Activated CD8-positive, alpha-beta T cell treated with anti-CD3 and anti-CD28 coated beads, Interleukin-2, amount 10 ng/mL, durations not matched to agents 7 days and 5 days (primary cell): ENCODE measurements at places on chromosomes 5 and 9. TPM values are rescaled to one million over a fixed set of nuclear protein-coding genes. Genes with fewer than 3 reads are reported as not detected.

GRCh38 chr9:8391566-8391965 lies 592.0 kb upstream of the DMAC1 start:
- H3K36me3 ChIP-seq: no peaks in the 10 kb centered on the region
- no peaks in the 10 kb centered on the region for H3K27me3 ChIP-seq
- no peak for DNase-seq
- no peak overlapping the region for H3K27ac ChIP-seq

DNA sequence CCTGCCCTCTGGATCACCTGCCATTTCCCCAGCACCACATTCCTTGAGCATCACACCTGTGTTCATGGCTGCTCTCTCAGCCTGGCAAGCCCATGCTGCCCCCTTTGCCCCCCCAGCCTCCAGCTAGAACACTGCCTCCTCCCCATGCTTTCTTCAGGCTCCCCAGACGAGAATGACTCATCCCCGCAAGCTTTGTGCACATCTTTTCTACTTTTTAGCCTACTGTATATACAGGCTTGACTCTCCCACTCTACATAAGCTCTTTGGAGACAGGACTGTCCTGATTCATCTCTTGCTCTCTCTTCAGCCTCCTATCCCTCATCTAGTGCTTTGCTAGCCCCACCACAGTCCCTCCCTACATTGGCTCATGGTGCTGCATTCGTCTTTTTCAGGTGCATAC lies 19.9 kb upstream of the GLIPR2 start:
- no peaks in the 10 kb centered on the region for H3K27me3 ChIP-seq
- peaks cover 2% of the 10 kb centered on the region for H3K36me3 ChIP-seq
- H3K27ac ChIP-seq: no peak overlapping the region
- no peak for DNase-seq
- H3K4me3 ChIP-seq: no peak overlapping the region
- H3K4me1 ChIP-seq: no peaks in the 10 kb centered on the region

DNA sequence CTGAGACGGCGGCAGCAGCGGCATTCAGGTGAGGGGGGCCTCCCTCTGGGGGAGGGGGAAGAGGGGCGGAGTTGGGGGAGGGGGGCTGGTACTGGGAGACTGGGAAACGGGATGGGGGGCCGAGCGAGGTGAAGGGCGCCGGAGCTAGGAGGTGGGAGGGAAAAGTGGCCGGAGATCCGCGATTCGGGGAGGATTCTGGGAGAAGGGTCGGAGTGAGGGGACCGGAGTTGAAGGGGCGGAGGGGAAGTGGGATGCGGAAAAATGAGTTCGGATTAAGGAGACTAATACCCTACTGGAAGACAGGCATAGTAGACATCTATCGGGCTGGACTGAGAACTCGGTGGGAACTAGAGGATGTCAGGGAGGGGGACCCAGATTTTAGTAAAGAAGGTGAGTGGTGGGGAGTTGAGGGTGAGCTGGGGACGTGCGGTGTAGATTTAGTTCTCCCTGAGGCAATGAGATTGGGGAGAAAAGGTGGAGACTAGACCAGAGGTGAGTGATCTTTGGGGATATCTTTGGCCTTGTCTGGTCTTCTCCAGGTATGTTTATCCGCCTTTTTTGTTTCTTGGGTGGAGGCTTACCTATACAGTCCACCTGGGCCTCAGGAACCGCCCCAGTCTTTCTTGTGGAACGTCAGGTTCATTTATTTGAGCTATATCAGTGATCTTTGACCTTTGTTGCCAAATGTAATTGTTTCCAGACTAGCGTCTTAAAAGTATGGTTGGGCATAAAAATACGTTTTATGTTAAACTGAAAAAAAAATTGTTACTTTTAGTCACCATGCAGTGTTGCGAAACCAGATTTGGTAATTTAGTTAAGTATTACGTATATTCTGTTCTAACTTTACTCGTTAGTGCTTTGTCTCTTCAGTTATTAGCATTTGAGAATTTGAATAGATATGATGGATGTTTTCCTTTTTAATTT lies 632 bp downstream of the UBAP1 start:
- H3K27me3 ChIP-seq: no peaks in the 10 kb centered on the region
- peaks cover 16% of the 10 kb centered on the region for H3K4me1 ChIP-seq
- H3K27ac ChIP-seq: peak overlapping the region; percentile 98
- H3K36me3 ChIP-seq: peaks cover 17% of the 10 kb centered on the region
- H3K4me3 ChIP-seq: peak overlapping the region; percentile 92

- peaks cover 47% of the 10 kb centered on the region for H3K36me3 ChIP-seq
- no peaks in the 10 kb centered on the region for H3K4me1 ChIP-seq
- no peak overlapping the region for H3K4me3 ChIP-seq
- no peak overlapping the region for H3K27ac ChIP-seq
Observed at GRCh38 chr9:137798901-137799629, 78.5 kb upstream of the CACNA1B start.

GRCh38 chr5:33927685-33928084 lies 8.5 kb upstream of the RXFP3 start:
- no peak overlapping the region for H3K27ac ChIP-seq
- no peaks in the 10 kb centered on the region for H3K4me1 ChIP-seq
- no peak overlapping the region for H3K4me3 ChIP-seq
- DNase-seq: no peak

DNA sequence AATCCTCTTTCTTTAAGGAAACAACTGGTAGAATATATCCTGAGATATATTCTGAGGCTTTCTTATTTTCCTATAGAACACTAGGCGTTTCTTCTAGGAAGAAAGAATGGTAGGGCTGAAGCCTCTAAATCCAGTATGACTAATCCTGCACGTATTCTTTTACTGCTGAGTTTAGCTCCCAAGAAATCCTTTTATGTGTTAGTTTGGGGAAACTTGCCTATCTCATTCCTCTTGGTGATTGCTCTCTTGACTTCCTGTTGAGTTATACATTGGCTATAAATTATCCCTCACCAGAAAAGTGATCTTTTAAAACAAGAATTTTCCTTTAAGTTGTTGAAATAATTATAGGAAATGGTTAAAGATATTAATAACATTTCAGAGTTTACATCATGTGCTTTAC lies 422.9 kb downstream of the TMEM161B start:
- no peak overlapping the region for H3K4me3 ChIP-seq
- no peak overlapping the region for H3K27ac ChIP-seq
- no peaks in the 10 kb centered on the region for H3K4me1 ChIP-seq
- H3K36me3 ChIP-seq: no peaks in the 10 kb centered on the region

- no peak for DNase-seq
- H3K36me3 ChIP-seq: peaks cover 61% of the 10 kb centered on the region
- no peaks in the 10 kb centered on the region for H3K27me3 ChIP-seq
- no peak overlapping the region for H3K4me3 ChIP-seq
- peaks cover 15% of the 10 kb centered on the region for H3K4me1 ChIP-seq
Observed at GRCh38 chr5:109863752-109864151, 174.0 kb downstream of the MAN2A1 start.

GRCh38 chr9:96150324-96151227 lies 151.4 kb downstream of the HSD17B3 start:
- peak overlapping the region; percentile 22 for H3K4me3 ChIP-seq
- DNase-seq: peak; percentile 68
- H3K27ac ChIP-seq: peak overlapping the region; percentile 39

- no peak for DNase-seq
- peaks cover 4% of the 10 kb centered on the region for H3K27me3 ChIP-seq
- H3K4me3 ChIP-seq: no peak overlapping the region
Observed at GRCh38 chr5:1764606-1764960, 35.1 kb downstream of the MRPL36 start.

GRCh38 chr5:116830079-116830478 lies 255.5 kb upstream of the SEMA6A start:
- H3K27ac ChIP-seq: no peak overlapping the region
- H3K36me3 ChIP-seq: no peaks in the 10 kb centered on the region
- no peak for DNase-seq
- no peaks in the 10 kb centered on the region for H3K27me3 ChIP-seq
- no peak overlapping the region for H3K4me3 ChIP-seq
- no peaks in the 10 kb centered on the region for H3K4me1 ChIP-seq

GRCh38 chr5:19771174-19771835 lies 216.7 kb downstream of the CDH18 start:
- H3K27ac ChIP-seq: no peak overlapping the region
- no peaks in the 10 kb centered on the region for H3K4me1 ChIP-seq
- no peaks in the 10 kb centered on the region for H3K27me3 ChIP-seq

- no peaks in the 10 kb centered on the region for H3K36me3 ChIP-seq
- H3K27ac ChIP-seq: no peak overlapping the region
- H3K4me1 ChIP-seq: peaks cover 5% of the 10 kb centered on the region
- H3K27me3 ChIP-seq: peaks cover 8% of the 10 kb centered on the region
Observed at GRCh38 chr5:497871-498509, 26.3 kb downstream of the SLC9A3 start.

GRCh38 chr9:26170190-26170589 lies 491.9 kb upstream of the TUSC1 start:
- H3K4me1 ChIP-seq: no peaks in the 10 kb centered on the region
- H3K27me3 ChIP-seq: no peaks in the 10 kb centered on the region
- no peak for DNase-seq
- no peak overlapping the region for H3K4me3 ChIP-seq

GRCh38 chr5:142977363-142978051 lies 207.3 kb downstream of the ARHGAP26 start:
- H3K4me1 ChIP-seq: peaks cover 69% of the 10 kb centered on the region
- H3K4me3 ChIP-seq: peak overlapping the region; percentile 47
- H3K27me3 ChIP-seq: no peaks in the 10 kb centered on the region
- H3K27ac ChIP-seq: peak overlapping the region; percentile 92

DNA sequence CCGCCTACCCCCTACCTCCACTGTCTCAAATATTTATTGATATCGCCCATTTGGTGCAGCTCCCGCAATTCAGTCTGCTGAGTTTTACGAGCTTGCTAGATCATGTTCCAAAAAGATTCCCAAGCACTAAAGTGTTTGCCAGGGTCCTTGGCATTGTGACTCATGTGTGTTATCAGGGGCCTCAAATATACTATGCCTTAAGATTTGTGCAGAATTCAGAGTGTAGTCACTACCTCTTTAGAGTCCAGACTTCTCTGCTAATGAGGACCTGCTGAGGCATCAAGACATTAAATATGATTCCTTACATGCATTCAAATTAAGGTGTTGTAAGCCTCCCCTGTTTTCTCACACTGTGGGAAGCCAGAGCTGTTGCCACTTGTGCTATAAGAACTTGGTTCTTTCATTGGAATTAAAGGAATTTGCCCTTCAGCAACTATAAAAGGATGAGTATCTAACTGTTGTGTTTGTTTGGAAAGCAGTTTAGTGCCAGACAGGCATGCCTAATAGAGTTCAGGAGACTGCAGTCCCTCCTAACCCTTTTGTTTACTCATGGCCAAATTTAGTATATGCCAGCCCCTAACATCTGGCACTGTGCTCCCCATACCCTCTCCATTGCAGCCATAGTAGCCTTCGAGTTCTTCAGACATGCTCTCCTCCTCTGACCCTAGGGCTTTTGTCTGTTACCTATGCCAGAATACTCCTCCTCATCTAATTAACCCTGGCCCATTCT lies 316.4 kb downstream of the NR3C1 start:
- no peaks in the 10 kb centered on the region for H3K36me3 ChIP-seq
- DNase-seq: no peak
- H3K27ac ChIP-seq: no peak overlapping the region
- no peak overlapping the region for H3K4me3 ChIP-seq
- no peaks in the 10 kb centered on the region for H3K27me3 ChIP-seq

- H3K36me3 ChIP-seq: no peaks in the 10 kb centered on the region
- no peak for DNase-seq
- H3K4me3 ChIP-seq: no peak overlapping the region
- H3K27ac ChIP-seq: no peak overlapping the region
- peaks cover 30% of the 10 kb centered on the region for H3K27me3 ChIP-seq
Observed at GRCh38 chr9:122125509-122126330, 32.6 kb upstream of the TTLL11 start.

The DOCK2 gene
- 320 TPM for total RNA-seq
